NCI-H2081 treated with DMSO at 0.1 percent for 48 hours (cell line): ENCODE measurements at places on chromosomes 6 and 20.

DNA sequence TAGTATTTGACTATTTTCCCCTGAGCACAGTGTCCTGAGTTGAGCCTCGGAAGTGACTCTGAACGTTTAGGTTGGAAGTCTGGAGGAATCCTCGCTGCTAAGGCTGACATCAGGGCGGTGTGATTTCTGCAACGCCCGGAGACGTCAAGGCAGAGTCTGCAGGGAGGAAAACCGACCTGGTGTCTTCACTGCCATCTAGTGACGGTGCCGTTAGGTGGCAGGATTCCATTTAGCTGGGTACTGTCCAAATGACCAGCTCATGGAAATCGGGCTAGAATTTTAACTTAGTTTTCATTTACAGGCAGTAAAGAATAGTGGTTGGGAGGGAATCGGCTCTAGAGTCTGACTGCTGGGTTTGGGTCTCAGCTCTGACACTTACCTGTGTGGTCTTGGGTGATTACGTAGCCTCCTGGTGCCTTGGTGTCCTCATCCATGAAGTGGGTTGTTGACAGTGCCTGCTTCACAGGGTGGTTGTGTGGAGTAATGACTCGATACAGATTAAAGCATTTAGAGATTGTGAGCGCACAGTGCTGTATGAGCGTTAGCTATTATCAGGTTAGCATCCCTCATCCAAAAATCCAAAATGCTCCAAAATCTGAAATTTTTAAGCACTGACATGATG is 35.0 kb downstream of the FOXF2 start:
- DNase-seq: no peak

- no peak for DNase-seq
Observed at GRCh38 chr20:18839507-18840247, 26.1 kb downstream of the SCP2D1 start.

- DNase-seq: no peak
Observed at GRCh38 chr6:20826378-20826777, 292.1 kb downstream of the CDKAL1 start.

- no peak for DNase-seq
Observed at GRCh38 chr6:147961481-147962141, 381.0 kb upstream of the SASH1 start.

DNA sequence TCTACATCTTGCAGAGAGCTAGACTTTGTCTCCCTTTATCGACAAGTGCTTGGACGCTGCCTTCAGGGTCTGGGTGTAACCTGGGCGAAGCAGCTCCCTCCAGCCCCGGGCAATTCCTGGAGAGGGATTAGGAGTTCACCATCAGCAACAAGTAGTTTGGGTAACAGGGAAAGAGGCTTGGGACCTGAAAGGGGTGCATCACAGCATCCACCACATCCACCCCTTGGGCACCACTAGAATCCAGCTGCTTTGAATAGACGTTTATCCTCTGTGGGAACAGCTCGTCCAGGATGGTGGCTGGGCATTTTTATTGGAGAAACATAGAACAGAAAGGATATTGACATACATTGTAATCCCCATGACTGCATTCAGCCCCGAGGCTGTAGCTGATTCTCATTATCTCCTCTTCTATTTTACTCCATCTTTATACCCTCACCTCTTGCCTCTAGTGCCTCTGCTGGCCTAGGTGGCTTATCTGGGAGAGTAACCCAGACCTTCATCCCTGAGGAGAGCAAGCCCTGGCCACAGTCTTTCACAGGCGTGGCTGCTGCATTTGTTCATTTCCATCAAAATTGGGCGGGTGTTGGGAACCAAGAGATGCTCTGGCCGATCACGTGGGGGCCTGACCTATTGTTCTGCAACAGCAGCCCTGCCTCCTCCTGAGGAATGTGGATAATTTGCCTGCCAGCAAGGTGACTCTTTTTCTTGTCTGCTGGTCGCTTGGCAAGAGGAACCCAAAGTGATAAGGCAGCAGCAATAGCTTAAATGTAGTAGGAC is 109.2 kb upstream of the RALGAPA2 start:
- no peak for DNase-seq

DNA sequence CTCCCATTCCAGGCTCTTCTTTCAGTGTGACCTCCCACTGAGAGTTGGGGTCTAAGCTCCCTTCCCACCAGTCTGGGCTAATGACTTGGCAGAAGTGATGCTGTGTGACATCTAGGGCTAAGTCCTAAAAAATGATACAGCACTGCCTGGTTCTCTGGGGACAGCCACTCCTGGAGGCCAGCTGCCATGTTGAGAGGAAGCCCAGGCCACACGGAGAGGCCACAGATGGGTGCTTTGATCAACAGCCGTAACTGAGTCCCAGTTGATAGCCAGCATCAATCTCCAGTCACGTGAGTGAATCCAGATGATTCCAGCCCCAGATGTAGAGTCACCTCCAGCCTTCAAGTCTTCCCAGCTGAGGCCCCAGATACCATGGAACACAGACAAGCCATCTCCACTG is 13.8 kb downstream of the SUN5 start:
- DNase-seq: no peak

GRCh38 chr20:4875578-4876067 is 125.7 kb downstream of the SLC23A2 start:
- DNase-seq: peak; percentile 77

- DNase-seq: no peak
Observed at GRCh38 chr6:40227735-40228134, 293.5 kb upstream of the MOCS1 start.

- DNase-seq: no peak
Observed at GRCh38 chr6:135323202-135323668, 142.1 kb downstream of the MYB start.

- DNase-seq: no peak
Observed at GRCh38 chr6:89122625-89123024, 4.8 kb upstream of the SRSF12 start.

- no peak for DNase-seq
Observed at GRCh38 chr20:63733117-63733516, 3.3 kb upstream of the LIME1 start.

- DNase-seq: no peak
Observed at GRCh38 chr6:141956868-141957267, 175.9 kb upstream of the GJE1 start.

DNA sequence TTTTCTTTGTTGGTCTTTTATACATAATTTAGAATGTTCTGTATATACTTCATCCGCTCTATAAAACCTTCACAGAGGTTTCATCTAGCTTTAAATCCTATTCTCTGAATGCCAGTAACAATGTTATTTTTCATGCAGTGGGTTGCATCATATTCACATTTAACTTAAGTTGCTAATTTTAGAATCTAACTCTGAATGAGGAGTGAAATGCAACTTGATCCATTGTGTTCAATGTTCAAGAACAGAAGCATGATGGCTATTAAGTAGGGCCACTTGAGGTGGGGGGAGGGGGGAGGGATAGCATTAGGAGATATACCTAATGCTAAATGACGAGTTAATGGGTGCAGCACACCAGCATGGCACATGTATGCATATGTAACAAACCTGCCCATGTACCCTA is 224.5 kb downstream of the NKAIN2 start:
- no peak for DNase-seq

GRCh38 chr20:38113401-38114325 is 51.4 kb downstream of the TGM2 start:
- no peak for DNase-seq

DNA sequence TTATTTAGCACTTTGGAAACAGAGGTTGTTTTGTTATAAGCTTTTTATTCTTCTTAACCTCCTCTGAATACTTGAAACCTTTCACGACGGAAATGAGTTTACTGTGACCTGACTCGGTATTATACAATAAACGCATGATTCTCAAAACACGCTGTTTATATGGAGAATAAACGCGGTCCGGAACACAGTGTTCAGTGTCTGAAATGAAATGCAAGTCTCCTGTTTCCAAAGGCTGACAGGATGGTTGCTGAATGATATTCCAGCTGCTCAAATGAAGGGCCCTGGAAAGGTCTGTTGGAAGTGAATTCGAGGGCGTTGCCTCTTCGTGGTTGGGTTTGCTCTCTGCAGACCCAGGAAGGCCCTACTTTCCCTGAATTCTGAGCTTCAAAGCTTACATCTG is 83.4 kb downstream of the RSPH3 start:
- no peak for DNase-seq

DNA sequence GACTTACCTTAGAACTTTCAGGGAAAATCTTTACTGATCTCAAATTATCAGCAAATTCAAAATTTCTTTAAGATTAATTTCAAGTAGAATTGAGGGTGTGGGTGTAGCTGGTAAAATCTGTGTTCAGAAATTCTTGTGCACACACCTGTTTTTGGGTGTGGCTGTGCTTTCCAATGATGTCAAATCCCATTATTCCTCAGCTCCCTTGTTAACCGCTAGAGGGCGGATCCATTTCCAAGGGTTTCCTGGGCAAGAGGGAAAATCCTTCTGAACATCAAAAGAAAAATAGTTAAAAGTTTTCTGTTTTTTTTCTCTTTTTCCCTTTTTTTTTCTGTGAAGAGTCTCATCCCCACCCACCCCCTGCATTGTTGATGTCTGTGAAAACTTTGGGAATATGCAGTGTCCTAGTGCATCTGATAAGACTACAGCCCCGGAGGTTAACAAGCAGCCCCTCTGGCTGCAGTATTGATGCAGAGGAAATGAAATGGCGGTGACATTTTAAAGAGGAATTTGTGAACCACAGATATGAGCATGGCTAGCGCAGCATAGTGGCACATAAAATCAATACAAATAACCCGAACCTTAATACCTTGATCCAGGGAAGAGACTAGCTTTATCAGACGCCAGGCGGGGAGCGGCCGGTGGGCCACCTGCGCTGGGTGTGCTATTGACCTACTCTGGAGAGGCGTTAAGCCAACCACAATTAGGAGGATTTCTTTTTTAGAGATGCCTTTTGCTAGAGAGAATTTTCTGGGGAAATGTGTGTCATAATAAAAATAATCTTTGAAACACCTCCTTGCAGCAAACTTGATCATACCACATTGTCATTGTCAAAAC is 130.9 kb downstream of the FOXA2 start:
- no peak for DNase-seq

GRCh38 chr20:23164176-23164601 is 78.1 kb upstream of the CD93 start:
- DNase-seq: no peak

DNA sequence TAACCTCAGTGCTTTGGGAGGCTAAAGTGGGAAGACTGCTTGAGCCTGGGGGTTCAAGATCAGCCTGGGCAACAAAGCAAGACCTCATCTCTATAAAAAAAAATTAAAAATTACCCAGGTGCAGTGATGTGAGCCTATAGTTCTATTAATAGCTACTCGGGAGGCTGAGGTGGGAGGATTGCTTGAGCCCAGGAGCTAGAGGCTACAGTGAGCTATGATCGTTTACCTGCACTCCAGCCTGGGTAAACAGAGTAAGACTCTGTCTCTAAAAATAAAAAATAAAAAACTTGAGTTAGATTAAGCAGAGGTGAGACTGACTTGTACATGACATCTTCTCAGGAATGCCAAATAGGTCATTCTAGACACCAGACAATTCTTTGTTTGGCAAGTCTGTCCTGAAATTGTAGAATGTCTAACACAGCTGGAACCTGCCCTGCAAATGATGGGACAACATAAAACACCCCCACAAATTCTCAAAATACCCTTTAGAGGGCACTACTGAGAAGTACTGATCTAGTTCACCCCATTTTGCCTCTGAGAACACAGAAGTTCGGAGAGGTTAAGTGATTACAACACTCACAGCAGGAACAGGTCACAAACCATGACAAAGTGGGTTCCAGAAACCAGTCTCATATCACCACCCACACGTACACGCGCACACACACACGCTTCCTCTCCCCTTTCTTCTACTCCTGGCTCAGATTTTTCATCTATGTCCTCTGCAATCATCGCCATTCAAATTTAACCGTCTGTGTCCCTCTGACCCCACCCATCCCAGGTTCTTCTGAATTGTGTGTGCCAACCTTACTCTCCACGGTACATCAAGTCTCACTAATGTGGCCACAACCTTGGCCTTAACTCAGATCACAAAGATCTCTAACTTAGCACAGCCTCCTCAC is 38.3 kb downstream of the ARHGAP18 start:
- no peak for DNase-seq

DNA sequence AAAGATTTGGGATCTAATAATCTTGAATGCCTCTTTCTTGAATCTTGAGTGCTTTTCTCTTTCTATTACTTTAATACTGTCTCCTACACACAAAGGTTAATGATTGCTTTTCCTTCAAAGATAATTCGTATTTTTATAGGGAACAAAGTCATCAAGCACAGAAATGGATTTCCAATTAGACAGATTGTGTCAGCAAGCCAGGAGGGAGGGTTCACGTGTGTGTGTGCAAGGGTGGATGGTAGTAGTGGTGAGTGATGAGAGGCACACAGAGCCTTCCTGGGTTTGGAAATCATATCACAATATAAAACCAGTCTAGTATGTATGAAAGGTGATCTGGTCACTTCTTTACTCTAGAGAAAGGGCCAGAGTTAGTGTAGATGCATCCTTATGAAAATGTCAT is 51.2 kb upstream of the NEDD9 start:
- no peak for DNase-seq

DNA sequence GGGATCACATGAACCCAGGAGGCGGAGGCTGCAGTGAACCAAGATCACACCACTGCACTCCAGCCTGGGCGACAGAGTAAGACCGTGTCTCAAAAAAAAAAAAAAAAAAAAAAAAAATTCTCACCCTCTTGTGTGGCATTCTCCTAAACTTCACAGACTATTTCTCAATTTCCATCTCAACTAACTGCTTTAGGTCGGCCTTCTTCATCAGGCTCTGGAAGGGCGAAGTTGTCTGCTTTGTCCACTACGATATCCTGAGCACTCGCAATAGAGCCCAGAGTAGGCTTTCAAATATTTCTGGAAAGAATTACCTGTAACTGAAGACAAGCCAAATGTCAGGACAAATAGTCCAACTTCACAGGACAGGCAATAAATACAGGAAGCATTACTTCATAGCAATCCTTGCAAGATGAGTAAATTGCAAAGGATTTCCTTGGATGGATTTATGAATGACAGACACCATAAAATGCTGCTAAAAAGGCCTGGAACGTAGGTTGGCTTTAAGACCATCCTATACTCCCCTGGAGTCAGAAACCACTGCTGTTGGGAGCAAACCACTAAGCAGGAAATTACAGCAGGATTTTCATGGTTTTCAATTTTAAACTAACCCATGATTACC is 116.3 kb upstream of the SLC2A12 start:
- DNase-seq: no peak

- DNase-seq: no peak
Observed at GRCh38 chr6:158066136-158066781, 84.6 kb downstream of the SYNJ2 start.

- DNase-seq: no peak
Observed at GRCh38 chr6:53513519-53513966, 31.4 kb downstream of the GCLC start.

DNA sequence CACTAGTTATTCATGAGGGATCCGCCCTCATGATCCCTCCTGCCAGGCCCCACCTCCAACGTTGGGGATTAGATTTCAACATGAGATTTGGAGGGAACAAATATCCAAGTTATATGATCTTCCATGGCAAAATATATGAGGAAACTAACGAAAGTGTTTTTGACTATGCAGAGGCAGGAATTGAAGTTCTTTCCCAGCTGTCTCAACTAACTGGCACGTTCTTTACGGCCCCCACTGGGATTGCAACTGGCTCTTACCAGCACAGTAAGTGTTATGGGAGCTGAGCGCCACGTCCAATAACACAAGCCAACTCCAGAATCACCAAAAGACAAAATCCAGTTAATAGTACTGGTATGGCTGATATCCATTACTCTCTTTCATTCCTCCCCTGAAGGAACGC is 66.6 kb downstream of the ECT2L start:
- DNase-seq: no peak

- DNase-seq: no peak
Observed at GRCh38 chr6:143596866-143597265, 80.9 kb upstream of the PHACTR2 start.

- no peak for DNase-seq
Observed at GRCh38 chr6:44169886-44170570, 11.4 kb downstream of the CAPN11 start.
